ENCODE measurements at places on chromosomes 1 and 21. TPM values are rescaled to one million over a fixed set of nuclear protein-coding genes. Genes with fewer than 3 reads are reported as not detected.
A peak's percentile ranks its signal among the peaks of the same experiment; 100 is the strongest.

The ST6GALNAC3 gene
- total RNA-seq = 29.9 TPM

- DNase-seq = peak; percentile 74
Observed at GRCh38 chr1:28104866-28105467, 16.6 kb upstream of the EYA3 start.

The PRELP gene
- 4.4 TPM for total RNA-seq

The NR1I3 gene
- total RNA-seq = not detected

Measured in spinal cord (tissue), 10 donors.